ENCODE measurements at places on chromosomes 3 and 15.
A peak's percentile ranks its signal among the peaks of the same experiment; 100 is the strongest.

- peak; percentile 82 for DNase-seq
These were observed 14.2 kb downstream of the EIF4E3 start for GRCh38 chr3:71710906-71711494.

DNA sequence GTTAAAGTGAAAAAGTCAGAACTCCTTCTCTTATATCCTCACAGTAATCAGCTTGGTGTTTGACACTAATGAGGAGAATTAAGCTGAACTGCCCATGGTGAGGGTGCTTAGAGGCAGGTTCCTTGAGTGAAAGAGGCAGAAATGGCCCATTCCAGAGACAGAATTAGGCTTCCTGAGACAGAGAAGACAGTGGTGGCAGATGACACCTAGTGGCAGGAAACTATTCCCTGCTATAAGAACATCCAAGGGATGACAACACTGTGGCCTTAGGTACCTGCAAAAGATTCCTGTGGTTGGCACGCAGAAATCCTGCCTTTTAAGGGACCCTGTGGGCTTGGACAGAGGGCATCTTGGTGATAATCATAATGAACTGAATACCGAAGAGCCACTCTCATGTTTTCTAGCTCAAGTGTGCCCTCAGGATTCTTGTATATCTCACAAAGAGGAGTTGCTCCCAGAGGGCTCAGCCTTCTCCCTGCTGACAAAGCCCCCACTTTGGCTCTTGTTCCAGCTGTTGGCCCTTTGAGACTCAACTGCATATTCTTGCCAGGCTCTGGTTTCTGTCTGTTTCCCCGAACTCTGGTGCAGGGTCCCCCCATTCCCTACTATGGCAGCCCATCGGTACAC is 56.0 kb downstream of the KBTBD12 start:
- DNase-seq: peak; percentile 68

- no peak for DNase-seq
These were observed 53.7 kb downstream of the RASA2 start for GRCh38 chr3:141540531-141540930.

DNA sequence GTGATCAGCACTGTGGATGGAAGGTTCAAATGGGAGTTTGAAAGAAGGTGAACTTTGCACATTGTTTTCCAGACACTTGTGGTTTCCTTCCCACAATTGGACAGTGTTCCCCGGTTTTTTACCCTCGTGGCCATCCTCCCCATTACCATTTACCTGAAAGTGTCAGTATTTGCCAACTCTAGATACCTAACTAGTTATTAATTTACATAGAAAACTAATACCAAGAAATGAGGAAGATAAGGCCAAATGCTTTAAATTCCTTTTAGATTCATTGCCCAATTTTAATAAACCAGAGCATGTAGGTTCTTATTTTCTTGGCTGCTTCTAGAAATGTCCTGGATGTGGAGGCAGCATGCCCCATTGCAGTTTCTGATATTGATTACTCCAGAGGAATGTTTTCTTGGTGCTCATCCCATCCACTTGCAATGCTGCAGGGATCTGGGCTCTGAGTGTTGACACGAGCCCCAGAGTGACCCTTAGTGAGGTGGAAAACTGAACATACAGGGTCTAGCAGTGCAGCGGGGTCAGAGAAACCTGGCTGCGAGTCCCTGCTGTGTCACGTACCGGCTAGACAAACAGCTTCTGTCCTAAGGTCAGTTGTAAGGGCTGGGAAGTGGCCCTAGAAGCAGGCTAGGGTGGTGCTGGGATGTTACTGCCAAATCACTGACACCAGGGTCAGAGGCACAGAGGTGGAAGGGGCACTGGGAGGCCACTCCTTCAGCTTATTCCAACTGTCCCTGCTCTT is 23.5 kb downstream of the LSM3 start:
- DNase-seq: peak; percentile 69

DNA sequence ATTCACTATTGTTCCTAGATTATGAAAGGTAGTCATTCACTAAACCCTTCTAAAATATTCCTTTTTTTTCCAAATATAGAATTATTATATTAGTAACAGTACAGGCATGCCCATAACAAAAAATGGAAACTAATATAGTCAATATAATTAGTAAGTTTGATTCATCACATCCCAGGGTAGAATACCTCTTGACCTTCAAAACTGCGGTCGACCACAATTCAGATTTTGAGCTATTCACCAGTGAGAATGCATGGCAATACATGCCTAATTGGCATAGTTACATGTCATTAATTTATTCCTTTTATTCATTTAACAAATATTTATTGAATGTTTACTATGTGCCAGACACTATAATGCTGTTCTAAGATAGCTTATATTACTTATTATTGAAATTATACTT is 98.0 kb downstream of the CHL1 start:
- no peak for DNase-seq

DNA sequence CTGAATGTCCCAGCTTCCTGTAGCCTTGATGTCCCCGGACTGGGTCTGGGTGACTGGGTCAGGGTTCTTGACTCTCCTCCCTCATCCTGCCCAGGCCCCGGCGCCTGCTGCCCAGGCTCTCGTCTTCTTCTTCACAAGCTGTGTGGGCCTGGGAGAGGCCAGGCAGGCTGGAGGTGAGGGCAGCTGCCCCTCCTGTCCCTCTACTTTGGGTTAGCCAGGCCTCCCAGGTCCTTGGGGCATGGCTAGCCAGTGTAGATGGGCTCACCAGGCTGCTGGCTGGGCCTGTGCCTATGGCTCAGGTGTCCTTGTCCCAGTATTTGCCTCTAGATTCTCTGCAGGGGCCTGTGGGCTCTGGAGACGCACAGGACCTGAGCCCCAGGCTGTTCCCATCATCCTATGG is 31.8 kb downstream of the TKT start:
- no peak for DNase-seq

DNA sequence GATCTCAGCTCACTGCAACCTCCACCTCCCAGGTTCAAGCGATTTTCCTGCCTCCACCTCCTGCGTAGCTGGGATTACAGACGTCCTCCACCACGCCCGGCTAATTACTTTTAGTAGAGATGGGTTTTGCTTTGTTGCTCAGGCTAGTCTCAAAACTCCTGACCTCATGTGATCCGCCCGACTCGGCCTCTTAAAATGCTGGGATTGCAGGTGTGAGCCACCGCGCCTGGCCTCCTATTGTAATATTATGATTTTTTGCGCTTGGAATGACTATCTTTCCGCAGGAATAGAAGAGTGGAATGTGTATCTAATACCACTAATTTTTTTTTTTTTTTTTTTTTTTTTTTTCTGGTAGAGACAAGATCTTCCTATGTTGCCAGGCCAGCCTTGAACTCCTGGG is 1.8 kb downstream of the ARL8B start:
- DNase-seq: no peak

GRCh38 chr3:44506961-44507360 is 29.5 kb upstream of the ZNF445 start:
- no peak for DNase-seq

- DNase-seq: no peak
These were observed 70.6 kb downstream of the SEMA6D start for GRCh38 chr15:47787875-47788274.

DNA sequence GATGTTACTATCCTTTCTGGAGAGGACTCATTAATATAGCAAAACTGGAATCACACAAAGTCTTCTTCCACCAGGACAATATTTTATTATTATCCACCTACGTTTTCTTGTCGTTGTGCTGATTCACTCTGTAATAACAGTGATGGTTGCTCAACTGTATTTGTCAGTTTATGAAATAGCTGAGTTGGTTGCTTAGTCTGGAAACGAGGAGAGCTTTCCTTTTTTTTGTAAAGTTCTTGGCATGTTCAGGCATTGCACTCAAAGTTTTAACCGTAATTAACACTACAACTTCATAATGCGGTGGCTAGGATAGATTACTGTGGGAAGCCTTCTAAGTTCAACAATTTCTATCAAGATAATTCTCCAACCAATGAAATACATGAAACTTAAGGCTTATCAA is 131.2 kb downstream of the RAP2B start:
- DNase-seq: peak; percentile 75

- DNase-seq: peak; percentile 31
These were observed 122.2 kb downstream of the KLHL25 start for GRCh38 chr15:85672332-85673084.

GRCh38 chr15:91521996-91522395 is 331.5 kb upstream of the SLCO3A1 start:
- peak; percentile 60 for DNase-seq

DNA sequence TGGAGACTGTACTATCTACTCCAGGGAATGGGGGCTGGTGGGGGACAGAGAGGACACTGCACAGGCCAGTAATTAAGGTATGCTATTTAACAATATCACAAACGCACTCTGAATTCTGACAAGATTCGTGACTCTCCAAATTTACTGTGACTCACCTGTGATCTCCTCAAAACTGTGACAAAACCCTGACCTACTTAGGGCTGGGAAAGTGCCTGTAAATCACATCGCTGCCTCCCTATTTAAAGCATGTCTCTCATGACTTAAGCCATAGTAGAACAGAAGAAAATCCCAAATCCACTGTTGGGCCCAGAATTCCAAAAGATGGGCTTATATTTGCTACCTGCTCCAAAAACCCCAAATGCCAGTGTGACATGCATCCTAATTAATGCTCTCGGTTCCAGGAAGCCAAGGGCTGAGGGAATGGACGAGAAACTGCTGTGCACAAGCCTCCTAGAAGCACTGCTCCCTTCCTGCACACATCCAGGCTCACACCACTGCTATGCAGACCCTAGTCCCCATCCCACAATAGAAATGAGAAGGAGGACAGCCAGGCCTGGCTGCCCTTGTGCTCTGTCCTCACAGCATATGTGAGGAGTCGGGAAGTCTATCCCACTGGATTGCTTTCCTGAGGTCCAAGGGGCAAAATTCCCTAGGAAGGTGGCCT is 187.7 kb upstream of the CHRNA7 start:
- DNase-seq: no peak

DNA sequence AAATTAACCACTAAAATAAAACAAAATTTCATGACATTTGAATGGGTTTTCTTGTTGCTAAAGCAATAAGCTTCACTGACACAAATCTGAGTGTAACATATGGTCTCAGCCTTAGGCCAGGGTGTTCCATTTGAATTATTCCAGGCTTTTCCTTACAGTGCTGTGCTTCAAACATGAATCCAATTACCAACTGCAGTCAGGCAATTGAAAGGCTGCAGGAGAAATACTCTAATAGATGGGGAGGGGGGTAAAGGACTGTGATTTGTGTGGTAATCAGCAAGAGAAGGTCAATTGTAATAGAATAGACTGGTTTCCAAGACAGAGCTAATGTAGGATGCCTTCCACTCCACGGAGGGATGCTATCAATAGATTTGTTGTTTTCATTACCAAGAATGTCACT is 466.7 kb downstream of the C3orf38 start:
- no peak for DNase-seq

- DNase-seq: no peak
These were observed 65.3 kb upstream of the ZNF280D start for GRCh38 chr15:56798639-56799038.

DNA sequence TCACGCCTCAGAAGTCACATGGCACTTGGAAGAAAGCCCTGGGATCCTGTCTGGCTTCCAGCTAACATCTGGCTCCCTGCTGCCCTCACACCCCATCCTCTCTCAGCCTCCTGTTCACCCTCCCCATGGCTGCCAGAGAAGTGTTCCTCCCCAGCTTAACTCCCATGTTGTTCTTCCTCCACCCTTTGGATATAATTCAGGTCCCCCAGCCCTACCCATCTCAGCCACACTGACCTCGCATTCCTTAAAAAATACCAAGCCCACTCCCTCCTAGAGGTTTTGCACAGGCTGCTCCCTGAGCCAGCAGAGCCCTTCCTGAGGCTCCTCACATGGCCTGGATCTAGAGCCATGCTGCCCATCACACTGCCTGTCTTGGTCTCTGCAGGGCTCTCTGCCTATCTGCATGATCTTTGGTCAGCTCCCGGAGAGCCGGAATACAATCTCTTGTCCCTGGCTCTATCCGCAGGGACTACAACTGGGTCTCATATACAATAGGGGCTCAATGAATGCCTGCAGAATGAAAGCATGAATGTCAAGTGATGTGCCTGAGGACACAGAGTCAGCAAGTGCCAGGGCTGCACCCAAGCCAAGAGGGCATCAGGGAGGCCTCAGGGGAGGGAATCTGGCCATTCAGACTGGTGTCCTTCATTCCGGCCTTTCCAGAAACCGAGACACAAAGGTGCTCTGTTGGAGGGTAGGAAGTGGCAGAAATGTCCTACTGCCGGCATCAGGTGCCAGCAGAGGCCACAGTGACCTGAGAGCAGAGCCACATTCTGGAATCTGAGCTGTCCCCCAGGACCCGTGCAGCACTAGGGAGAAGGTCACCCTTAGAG is 3.8 kb upstream of the TKT start:
- peak; percentile 55 for DNase-seq

GRCh38 chr3:172159962-172160538 is 120.7 kb downstream of the FNDC3B start:
- no peak for DNase-seq

DNA sequence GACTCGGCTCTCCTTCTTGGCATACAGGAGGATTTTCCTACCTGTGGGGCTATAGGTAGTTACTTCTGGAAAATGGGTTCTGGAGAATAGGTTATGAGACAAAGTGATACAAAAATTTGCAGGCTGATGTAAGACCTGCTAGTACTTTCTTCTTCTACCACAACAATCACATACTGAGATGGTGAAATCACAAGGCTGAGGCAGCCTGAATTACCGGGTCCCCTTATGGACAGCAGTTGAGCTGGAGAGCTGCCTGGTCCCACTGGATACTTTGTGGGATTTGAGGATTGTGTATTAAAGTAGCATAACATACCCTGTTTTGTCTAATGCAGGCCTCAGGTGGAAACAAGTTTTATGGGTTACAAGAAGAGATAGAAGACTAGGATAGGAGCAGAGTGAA is 86.5 kb upstream of the FAM98B start:
- peak; percentile 57 for DNase-seq

DNA sequence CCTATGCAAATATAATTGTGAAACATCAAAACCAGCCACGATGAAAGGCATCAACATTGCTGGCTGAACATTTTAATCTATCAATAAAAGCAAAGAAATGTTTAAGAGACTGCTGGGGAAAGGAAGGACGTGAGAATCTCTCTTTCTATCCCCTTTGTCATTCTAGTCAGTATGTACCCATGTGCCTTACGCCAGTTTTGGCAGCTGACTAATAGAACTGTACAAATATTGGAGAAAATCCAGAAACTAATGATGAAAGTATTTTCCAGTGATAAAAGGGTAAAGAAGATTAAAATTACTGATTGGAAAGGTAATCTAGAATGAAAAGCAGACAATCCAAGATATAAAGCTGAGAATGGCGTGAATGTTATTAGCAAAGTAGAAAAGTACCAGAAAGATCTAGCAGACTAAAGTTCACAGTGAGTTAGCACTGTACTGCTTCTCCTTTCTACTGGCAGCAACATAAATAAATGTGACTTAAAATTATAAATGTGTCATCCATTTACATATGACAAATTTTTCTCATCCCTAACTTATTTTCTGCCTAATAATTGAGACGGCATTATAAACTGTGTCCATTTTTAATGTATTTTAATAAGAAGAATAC is 401.9 kb upstream of the CNTN4 start:
- no peak for DNase-seq

GRCh38 chr3:77620009-77620408 is 580.1 kb downstream of the ROBO2 start:
- no peak for DNase-seq

DNA sequence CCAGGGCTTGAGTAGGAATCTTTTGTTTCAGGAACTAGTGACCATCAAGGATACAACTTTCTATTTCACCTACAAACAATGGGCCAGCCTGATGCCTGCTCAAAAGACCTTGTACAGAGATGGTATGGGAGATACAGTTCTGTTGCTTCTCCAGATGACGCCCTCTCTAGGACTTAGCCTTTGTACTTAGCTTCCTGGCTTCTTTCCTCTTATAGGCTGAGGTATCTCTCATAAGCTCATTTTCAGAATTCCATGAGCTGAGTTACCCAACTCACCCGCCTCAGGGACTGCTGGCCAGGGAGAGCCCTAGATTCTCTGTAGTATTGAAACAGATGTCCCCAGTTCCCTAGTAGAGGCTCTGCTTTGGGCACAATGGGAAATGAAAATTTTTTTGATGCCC is 8.6 kb upstream of the ZNF620 start:
- DNase-seq: no peak

Data from GM03348 (cell line).